ENCODE measurements at places on chromosomes 6 and 20.

DNA sequence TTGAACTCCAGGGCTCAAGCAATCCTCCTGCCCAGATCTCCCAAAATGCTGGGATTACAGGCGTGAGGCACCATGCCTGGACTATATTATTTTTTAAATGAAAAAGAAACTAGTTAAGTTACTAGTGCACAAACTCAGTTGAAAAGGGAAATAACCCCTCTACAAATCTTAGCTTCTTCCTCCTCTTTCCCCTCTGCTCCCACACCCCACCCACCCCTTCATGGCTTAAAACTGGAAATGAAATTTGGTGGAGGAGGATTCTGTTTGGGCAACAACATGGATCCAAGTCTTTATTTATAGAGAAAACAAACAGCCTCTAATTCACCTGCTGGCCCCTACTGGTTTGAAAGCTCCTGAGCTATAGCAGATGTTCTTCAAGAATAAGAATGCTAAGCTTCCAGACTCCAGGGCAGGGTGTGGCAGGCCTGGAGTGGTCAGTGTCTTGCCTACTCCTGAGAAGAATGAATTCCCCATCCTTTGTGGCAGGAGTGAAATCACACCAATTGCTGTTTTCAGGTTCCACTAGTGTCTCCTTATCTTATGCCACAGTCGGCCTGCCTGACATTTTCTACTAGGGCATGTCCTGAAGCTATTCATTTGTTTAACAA, 73.5 kb downstream of the ZFP64 start:
- no peak for DNase-seq

DNA sequence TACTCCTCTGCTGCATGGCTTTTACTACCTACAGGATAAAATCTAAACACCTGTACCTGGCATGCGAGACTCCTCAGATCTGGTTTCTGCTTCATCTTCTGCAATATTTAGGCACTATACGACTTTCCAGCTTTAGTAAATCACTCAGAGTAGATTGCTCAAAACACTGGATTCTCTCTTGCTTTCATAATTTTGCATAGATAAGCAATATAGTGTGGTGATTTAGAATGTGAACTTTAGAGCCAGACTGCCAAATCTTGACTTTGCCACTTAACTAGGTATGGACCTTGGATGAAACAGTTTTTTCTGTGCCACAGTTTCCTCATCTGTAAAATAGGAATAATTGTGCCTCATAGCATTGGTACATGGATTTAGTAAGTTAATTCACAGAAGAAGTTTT, 28.9 kb downstream of the CEP57L1 start:
- no peak for DNase-seq

- no peak for DNase-seq
Observed at GRCh38 chr20:57746832-57747404, 37.1 kb upstream of the PMEPA1 start.

GRCh38 chr6:161418463-161418945, 144.6 kb upstream of the AGPAT4 start:
- DNase-seq, result no peak

DNA sequence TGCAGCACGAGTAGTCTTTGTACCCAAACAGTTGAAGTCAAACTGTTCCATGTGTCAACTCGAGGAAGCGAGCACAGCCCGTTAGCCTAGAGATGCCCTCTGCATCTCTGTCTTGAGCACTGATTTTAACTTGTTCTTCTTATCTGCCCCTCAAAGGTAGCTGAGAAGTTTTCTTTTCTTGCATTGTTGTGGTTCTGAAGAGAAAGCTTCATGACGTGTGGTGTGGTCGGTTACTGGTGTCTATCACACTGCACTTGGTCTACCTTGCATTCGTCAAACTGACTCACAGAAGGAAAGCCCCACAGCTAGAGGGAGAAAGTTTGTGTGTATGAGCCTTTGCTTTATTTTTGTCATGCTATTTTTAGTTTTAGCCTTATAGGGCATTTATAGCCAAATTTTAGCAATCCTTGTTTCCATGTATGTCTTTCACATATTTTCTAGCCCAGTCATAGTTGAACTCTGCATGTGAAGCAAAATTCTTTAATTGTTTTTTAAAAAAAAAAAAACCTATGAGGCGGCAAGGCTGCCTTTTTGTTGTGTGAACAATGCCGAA, 115.1 kb downstream of the JAG1 start:
- peak; percentile 44 for DNase-seq

DNA sequence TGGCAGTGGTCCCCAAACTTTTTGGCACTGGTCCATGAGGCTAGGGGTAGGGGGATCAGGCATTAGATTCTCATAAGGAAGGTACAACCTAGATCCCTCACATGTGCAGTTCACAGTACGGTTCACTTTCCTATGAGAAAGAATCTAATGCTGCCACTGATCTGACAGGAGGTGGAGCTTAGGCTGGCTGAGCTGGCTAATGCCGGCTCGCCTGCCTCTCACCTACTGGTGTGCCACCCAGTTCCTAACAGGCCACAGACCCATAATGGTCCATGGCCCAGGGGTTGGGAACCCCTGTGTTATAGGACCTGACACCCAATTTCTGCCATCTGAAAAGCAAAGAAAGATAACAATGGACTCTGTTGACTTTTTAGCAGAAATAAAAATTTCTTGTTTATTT, 199.6 kb downstream of the GMPR start:
- no peak for DNase-seq

DNA sequence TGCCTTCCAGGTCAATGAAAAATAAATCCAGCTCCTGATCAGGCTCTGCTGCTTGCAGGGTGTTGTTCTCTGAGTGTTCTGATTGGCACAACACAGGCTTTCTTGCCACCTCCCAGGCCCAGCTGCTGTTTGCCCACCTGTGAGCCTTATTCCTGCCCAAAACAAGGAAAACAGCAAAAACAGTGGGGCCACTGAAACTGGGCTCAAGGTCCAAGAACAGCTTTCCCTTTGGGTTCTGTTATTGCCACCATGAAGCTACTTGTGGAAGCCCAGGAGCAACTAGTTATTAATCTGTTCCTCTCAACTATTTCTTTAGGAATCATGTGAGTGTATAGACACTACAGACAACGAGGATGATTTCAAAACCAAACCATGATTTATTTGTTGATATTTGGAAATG, 159.1 kb downstream of the PLCB1 start:
- DNase-seq, result no peak

- DNase-seq, result no peak
Observed at GRCh38 chr6:44133003-44133931, 5.9 kb downstream of the TMEM63B start.

- DNase-seq, result no peak
Observed at GRCh38 chr6:6815732-6816131, 227.2 kb downstream of the LY86 start.

- no peak for DNase-seq
Observed at GRCh38 chr6:68086199-68086598, 548.9 kb upstream of the ADGRB3 start.

GRCh38 chr6:3776881-3777507, 25.5 kb upstream of the PXDC1 start:
- no peak for DNase-seq

DNA sequence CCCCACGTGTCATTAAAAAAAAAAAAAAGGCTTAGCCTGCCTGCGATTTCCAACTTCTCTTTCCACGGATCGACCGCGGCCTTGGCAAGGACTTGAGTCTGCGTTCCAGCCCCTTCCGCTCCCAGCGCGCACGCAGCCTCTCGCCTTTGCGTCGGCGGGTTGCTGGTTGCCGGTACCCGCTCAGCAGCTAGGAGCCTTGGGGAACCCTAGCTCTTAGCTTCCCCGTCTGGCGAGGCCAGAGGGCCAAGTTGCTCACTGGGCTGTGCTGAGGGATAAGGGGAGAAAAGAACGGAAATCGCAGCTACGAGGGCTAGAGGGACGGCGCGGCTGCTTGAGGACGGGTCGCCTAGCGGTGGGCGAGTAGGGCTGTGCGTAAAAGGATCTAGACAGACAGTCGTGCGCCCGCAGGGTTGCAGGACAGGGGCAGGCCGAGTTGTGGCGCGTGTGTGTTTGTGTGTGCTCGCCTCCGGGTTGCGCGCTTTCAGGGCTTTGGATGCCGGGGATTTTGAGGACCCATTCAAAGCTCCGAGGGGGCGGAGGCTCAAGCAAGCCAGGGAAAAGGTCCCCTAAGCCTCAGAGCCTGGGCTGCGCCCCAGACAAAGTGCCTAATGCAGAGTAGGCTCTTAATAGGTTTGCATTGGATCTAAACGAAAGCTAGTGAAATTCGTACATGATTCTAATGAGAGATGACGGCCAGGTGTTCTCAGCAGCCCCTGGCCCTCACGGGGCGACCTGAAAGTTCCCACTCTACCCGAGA, 40.5 kb upstream of the OSTM1 start:
- no peak for DNase-seq

DNA sequence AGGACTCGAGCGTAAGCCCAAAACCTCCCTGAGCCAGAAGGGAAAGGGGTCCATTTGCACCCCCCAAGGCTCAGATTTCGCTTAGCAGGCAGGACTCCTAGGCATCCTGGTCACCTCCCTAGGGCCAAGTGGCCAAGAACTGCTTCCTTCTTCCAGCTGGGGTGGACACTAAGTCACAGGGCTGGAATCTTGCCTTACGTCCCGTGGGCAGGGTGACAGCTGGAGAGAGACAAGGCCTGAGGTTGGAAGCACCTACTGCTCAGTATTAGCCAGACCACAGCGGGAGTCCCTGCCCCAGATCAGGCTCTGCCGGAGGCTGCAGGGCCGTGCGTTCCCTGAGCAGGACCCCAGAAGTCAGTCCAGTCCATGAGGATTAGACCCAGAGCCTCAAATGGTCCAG, 19.7 kb downstream of the LAMA5 start:
- DNase-seq, result no peak

DNA sequence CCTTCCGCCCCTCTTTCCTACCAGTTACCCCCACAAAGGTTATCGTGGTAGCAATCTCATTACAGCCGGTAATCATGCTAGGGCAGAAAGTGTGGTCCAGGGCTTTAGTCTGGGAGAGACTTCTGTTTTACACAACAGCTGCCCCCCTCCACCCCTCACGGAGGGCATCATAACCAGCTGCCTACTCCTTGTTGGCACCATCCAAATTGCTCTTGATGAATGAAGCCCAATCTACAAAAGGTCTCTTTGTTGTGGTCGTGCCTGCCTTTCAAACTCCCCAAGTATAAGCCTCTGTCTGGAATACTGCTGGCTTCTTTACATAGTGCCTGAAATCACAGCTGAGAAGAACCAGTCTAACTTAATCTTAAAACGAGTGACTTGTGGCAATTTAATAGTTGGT, 157.9 kb downstream of the INSM1 start:
- no peak for DNase-seq

DNA sequence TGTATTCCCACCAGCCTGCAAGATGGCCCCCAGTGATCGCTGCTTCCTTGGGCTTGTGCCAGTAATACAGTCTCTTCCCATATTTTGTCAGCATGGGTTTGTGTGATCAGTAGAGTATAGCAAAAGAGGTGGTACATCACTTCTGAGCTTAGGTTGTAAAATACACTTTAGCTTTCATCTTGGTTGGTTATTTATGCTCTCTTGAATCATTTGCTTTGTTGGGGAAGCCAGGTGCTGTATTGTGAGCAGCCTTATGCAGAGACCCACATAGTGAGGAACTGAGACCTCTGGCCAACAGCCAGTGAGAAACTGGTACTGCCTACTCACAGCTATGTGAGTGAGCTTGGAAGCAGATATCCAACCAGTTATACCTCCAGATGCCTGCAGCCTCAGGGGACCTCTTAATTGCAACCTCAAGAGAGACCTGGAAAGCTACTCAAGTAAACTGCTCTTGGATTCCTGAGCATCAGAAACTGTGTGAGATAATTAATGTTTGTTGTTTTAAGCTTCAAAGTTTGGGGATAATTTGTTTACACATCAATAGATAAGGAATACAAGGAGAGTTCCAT, 229.3 kb downstream of the FARS2 start:
- DNase-seq, result no peak

DNA sequence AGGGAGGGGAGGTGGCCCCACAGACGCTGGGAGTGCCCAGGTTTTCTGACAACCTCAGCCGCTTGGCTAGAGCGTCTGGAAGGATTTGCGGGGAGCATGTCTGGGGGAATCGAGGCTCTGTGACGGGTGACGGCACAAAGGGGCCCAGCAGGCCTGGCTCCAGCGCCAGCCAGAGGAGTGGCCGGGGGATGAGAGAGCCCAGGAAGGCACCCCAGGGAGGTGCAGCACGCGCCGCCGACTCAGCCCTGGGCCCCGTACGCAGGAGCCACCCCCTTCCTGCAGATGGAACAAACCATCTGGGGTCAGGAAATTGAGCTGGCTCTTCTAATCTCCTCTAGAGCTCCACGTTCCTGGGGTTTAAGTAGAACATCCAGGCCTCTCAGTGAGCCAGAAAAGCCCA, 5.9 kb upstream of the SLCO4A1 start:
- peak; percentile 36 for DNase-seq

GRCh38 chr6:89297695-89298351, 17.3 kb downstream of the GABRR2 start:
- DNase-seq, result peak; percentile 59

All from T-helper 1 cell (primary cell).